ENCODE measurements at places on chromosomes 3 and 15.

- DNase-seq, result no peak
These were observed 116.7 kb downstream of the ADCY5 start for GRCh38 chr3:123332124-123332641.

DNA sequence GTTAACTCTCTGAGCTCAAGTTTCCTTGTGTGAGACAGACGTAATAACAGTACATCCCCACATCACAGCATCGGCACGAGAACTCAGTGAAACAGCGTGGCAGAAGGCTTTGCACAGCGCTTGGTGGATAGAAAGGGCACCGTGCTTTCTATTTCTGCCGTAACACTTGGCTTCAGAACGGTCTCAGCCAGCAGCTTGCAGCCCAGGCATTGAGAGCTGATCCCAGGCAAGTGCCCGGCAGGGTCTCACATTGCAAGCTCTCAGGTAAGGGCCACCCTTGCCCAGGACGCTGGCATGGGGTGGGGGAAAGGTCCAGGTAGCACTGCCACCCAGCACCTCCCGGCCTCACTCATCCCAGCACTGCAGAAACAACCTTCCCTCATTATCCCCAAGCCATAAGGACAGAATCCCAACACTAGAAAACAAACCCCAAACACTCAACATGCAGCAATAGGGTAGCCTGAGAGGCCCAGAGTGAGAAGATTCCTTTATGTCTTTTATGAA is 70.5 kb upstream of the ITGA11 start:
- no peak for DNase-seq

DNA sequence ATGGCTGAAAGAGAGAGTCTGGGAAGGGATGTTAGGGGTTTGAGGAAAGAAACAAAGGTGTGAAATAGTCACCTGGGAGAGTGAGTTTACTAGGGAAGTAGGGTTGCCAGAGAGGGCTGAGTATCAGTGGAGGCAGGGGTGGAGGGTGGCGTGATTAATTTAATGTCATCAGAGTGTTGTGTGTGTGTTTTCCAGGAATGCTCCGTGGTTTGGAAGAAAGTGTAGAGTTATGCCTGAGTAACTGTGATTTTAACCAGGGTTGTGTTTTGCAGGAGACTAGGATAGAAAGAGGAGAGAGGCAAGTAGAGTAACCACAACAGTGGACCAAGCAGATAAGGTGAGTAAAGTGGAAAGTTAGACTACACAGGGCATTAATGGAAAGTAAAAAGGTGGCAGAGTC is 27.2 kb downstream of the PLD1 start:
- DNase-seq, result no peak

GRCh38 chr3:18864933-18865731 is 283.2 kb upstream of the KCNH8 start:
- no peak for DNase-seq
